ENCODE measurements at places on chromosomes 16 and 17.

GRCh38 chr17:19780846-19781245 lies 32.7 kb upstream of the ALDH3A1 start:
- DNase-seq, result no peak

DNA sequence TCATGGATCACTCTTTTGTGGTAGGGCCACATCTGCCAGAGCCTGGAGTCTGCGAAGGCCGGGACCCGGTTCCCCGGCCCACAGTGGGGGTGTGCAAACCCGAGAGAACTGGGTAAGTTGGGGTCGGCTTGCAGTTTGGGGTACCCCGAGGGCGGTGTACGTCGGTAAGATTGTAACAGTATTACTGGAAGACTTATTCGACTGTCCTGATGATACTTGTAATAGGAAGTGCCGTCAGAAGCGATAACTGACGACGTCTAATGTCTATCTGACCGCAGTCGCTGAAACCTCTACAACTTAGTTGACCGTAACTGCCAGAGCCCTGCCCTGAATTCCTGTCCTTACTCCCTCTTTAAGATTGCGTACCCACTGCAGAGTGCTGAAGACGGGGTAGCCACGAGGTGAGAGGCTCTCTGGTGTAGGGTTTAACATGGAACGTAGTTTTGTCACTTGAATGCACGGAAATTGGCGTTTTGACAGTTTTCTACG lies 24.0 kb downstream of the TRPV2 start:
- no peak for DNase-seq

GRCh38 chr17:7557775-7558543 lies 591 bp upstream of the TNFSF13 start:
- DNase-seq, result no peak

GRCh38 chr16:72588551-72588950 lies 416.6 kb upstream of the PMFBP1 start:
- DNase-seq, result no peak

DNA sequence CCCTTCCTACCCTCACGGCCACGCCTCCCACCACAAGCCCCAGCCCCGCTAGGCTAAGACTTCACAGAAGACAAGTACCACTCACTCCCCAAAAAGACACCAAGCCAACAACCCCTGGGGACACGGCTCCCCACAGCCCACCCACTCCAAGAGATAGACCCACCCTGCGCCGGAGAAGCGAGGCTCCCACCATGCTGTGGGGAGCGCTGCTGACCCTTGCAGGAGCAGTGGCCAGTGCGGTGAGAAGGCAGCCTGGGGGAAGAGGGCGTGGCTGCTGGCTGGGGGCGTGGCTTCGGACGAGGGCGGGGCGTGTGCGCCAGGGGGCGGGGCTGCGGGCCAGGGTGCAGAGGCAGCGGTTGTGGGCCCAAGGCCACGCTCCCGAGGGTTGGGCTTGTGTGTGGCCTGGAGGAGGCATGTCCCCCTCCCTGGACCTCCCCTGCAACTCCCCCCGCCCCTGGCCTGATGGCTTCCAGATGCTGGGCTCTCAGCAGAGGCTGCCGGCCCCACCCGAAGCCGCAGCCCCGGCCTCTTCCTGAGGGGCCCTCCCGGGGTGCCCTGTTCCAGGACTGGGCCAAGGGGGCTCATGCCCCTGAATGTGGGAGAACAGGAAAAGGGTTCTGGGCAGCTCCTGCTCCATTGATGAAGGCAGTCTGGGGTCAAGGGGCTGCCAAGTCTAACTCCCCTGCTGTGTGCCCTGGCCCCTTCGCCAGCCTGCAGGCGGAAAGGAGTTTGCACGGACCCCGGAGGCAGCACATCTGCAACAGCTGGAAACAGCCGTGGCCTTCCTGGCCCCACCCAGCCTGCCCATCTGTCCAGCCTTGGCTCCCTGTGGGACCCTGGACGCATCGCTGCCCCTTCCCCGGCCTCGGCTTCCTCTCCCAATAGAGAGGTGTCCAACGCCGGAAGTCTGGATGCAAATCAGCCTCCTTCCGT lies 9.1 kb downstream of the TFAP4 start:
- no peak for DNase-seq

Measured in esophagus squamous epithelium (tissue), 5 donors.